ENCODE measurements at places on chromosomes 12 and 14.

DNA sequence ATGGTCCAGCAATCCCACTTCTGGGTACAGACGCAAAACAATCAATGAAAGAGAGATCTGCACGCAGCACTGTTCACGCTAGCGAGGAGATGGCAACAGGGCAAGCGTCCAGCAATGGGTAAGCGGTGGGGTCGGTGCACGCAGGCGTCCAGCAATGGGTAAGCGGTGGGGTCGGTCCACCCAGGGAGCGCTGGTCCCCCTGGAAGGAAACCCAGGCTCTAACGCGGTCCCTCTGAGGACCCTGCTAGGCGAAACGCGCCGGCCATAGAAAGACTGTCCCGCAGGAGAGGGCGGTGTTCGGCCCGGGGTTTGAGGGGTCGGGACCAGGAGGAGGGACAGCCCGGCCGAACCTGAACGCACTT is 618 bp upstream of the PGAM5 start:
- DNase-seq: no peak

GRCh38 chr12:60197589-60197988 is 601.8 kb downstream of the SLC16A7 start:
- DNase-seq: no peak

GRCh38 chr14:20746566-20746965 is 879 bp downstream of the EDDM3A start:
- DNase-seq: no peak

DNA sequence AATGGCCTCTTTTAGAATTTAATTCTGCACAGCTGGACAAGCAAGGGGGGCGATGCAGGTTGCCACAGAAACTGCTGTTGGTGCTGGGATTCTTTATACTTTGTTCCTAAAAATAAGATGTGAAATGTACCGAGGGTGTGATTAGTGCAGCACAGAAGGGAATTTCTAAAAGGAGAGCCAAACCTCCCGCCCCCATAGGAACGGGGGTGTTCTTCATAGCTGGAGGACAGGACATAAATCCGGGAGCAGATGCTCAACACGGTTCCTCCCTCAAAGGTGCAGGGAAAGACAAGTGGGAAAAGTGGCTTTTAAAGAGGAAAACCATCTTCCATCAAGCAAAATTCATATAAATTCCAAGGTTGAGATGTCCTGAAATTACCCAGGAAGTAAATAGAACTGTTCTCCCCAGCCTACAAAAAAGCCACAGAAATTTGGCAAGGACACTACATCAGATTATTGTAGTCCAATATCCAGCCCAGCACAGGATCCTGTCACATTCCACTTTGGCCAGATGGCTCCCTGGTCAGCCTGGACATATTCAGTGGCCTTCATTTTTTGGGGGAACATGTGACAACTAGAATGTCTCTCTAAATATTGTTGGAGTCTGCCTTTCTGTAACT is 51.4 kb upstream of the TMX1 start:
- DNase-seq: peak; percentile 31

DNA sequence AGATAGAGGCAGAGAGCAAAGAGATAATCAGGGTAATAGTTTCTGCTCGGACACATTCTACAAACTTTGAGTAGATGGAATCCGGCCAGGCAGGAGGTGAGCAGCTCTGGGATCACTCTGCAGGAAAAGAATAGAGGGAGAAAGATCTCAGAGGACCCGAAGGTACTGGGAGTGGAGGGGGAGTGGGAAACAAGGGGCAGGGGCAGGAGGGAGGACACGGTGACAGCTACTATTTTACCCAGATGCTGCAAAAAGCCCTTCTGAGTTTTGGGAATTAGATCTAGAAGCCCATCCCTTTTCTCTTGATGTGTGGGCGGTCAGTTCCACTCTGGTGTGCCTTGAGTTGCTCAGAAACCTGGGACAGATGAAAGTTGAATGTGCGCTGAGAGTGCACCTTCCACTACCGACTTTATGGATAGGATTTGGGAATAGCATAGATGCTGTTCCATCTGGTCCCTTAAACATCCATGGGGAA is 556 bp downstream of the GPRC5A start:
- no peak for DNase-seq

DNA sequence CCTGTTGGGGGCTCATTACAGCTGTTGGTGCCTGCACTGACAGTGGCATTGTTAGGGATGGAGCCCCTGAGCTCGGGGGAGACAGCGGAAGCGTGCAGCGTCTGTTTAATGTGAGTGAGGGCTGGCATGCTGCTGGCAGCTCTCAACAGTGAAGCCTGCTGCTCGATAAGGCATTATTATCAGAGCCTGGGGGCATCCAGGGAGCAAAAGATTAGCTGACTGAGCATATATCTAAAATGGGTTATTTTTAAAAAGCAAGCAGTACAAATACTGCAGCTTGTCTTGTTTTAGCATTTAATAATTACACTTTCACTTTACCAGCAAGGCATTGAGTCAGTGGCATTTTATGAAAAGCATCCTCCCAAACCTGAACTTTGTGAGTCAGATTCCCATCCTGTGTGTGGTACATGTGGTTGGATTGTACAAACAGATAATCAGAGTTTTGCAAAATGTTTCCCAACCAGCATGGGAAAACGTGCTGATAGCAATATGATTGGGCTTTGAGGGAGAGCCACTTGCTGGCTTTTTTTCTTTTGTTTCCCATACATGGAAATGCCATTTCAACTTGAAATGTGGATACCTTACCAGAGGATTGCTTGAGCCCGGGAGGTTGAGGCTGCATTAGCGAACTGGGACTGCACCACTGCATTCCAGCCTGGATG is 150.8 kb downstream of the PRKCH start:
- DNase-seq: no peak

- DNase-seq: no peak
Measured at GRCh38 chr14:28807518-28807917, 40.9 kb downstream of the FOXG1 start.

DNA sequence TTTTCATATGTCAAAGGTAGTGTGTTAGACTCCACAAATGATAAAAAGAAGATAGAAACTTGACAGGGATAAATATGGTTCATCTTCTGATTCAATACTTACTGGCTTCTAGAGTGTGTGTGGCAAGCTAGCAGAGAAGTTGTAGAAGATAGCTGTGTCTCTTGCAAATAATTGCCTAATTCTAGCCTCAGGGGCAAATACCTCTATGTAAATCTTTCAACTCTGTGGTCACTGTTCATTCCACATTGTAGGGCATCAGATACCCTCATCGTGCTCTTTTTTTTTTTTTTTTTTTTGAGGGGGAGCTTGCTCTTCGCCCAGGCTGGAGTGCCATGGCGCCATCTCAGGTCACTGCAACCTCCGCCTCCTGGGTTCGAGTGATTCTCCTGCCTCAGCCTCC is 1.7 kb downstream of the OLR1 start:
- DNase-seq: no peak

- DNase-seq: no peak
Measured at GRCh38 chr12:226401-226800, 12.4 kb upstream of the SLC6A12 start.

- no peak for DNase-seq
Measured at GRCh38 chr12:3131129-3131528, 54.0 kb downstream of the TSPAN9 start.

DNA sequence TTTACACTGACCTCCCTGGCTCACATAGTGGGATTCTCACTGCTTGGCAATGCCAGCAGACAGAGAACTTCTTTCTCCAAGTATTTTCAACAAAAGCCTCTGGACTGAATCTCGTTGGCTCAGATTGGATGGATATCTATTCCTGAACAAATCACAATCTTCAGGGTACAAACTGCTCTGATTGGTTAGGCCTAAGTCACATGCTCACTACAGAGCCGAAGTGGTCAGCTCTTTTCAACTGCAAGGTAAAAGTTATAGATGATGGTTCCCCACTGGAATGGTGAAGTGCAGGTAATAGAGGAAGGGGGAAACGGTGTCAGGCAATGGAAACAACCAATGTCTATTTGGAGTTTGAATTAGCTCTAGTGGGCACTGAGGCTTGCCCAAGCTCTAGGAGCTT is 16.7 kb upstream of the VRK1 start:
- no peak for DNase-seq

- DNase-seq: no peak
Measured at GRCh38 chr12:5172886-5173285, 129.2 kb downstream of the KCNA5 start.

DNA sequence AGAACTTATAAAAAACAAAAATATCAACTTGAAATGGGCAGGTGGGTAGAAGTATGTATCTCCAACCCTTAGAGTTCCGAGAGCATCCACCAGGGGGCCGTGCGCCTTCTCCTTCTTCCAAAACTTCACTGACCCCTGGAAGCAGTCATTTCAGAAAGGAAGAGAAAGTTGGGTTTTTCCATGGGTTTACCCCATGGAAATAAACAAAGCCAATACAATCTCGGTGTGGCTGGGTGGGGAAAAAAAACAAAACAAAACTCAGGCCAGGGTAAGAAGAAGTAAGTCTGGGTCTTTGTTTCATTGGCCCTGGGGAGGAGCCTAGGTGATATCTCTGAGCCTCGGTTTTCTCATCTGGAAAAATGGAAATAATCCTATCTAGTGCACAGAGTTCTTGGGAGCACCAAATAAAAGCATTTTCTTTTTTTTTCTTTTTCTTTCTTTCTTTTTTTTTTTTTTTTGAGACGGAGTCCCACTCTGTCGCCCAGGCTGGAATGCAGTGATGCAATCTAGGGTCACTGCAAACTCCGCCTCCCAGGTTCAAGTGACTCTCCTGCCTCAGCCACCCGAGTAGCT is 33.6 kb upstream of the HNF1A start:
- DNase-seq: peak; percentile 31

GRCh38 chr12:104963757-104964156 is 5.7 kb upstream of the SLC41A2 start:
- DNase-seq: no peak

DNA sequence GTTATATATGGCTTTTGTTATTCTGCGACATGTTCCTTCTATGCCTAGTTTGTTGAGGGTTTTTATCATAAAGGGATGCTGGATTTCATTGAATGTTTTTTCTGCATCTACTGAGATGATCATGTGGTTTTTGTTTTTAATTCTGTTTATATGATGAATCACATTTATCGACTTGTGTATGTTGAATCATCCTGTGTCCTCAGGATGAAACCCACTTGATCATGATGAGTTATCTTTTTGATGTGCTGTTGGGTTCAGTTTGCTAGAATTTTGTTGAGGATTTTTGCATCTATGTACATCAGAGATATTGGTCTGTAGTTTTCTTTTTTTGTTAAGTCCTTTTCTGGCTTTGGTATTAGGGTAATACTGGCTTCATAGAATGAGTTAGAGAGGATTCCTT is 291.2 kb downstream of the AKAP6 start:
- no peak for DNase-seq

DNA sequence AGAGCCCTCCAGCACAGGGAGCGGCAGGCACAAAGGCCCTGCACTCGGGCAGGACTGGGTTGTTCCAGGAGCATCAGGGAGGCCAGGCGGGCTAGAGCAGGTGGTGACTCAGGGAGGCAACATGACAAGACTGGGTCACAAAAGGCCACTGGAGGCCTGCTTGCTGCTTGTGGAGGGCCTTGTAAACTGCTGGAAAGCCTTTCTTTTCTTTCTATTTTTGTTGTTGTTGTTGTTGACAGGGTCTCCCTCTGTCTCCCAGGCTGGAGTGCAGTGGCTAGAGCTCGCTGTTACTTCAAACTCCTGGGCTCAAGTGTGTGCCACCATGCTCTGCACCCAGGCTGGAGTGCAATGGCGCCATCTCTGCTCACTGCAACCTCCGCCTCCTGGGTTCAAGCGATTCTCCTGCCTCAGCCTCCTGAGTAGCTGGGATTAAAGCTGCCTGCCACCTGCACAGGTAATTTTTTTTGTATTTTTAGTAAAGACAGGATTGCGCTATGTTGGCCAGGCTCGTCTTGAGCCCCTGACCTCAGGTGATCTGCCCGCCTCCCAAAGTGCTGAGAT is 11.8 kb upstream of the RCOR1 start:
- DNase-seq: no peak

- no peak for DNase-seq
Measured at GRCh38 chr12:56658921-56659320, 13.1 kb upstream of the ATP5F1B start.

DNA sequence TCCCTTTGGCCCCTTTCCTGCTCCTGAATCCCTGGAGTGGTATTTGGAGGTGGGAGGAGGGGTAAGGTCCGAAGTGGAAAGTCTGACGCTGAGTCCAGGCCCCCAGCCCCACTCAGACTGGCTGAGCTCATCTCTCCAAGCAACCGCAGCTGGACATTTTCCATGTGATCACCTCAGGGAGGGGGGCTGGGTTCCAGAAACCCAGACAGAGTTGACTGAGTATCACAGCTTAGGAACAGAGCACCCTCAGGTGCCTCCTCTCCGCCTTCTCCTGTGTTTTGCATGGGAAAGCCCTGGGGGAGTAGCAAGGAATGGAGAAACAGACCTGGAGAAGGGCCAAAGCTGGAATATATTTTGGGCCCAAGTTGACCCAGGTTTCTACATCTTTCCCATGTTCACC is 8.0 kb upstream of the ITGA5 start:
- DNase-seq: peak; percentile 61

DNA sequence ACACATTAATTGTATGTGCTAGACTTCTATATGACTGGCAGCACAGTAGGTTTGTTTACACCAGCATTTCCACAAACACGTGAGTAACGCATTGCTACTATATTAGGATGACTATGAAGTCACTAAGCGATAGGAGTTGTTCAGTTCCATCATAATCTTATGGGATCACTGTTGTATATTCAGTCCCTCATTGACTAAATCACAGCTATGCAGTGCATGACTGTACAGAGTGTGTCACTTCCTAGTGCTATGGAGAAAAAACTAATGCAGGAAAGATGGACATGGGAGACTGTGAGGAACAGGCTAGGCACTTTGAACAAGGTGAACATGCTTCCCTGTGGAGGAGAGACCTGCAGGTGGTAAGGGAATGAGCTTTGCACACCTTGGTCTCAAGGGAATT is 259.8 kb downstream of the NUAK1 start:
- no peak for DNase-seq

GRCh38 chr14:43525658-43526057 is 981.4 kb downstream of the FSCB start:
- no peak for DNase-seq

- no peak for DNase-seq
Measured at GRCh38 chr12:107469011-107469410, 216.6 kb upstream of the PWP1 start.

DNA sequence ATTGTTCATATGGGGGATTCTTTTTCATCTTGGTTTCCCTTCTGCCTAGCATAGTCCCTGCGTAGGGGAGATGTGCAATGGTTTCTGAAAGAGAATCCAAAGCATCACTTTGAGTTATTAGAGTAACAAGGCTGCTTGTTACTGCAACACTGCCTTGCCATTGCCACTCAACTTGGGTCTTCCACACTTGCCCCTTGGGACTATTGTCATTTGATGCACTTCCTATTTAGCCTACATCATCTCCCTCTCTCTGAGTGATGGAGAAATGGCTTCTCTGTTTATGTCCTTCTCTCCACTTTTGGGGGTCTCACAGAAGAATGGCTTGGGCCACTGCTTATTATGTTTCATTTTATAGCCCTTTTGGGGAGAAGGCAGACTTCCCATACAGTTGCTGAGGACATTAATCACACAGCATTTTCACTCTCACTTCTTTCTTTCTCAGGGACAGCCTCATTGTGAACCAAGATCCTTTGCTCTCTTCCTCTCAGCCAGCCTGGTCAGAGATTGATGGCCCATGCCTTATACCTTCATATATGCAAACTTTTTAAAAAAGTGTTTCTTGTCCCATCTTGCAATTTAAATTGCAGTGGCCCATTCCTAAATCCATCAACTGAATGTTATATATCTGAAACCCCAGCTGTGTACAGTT is 50.8 kb upstream of the POC1B start:
- no peak for DNase-seq

- DNase-seq: no peak
Measured at GRCh38 chr12:5988088-5988487, 43.0 kb upstream of the ANO2 start.

GRCh38 chr12:51132693-51133092 is 40.2 kb downstream of the TFCP2 start:
- DNase-seq: no peak
